ENCODE measurements at places on chromosomes 2 and 18.

DNA sequence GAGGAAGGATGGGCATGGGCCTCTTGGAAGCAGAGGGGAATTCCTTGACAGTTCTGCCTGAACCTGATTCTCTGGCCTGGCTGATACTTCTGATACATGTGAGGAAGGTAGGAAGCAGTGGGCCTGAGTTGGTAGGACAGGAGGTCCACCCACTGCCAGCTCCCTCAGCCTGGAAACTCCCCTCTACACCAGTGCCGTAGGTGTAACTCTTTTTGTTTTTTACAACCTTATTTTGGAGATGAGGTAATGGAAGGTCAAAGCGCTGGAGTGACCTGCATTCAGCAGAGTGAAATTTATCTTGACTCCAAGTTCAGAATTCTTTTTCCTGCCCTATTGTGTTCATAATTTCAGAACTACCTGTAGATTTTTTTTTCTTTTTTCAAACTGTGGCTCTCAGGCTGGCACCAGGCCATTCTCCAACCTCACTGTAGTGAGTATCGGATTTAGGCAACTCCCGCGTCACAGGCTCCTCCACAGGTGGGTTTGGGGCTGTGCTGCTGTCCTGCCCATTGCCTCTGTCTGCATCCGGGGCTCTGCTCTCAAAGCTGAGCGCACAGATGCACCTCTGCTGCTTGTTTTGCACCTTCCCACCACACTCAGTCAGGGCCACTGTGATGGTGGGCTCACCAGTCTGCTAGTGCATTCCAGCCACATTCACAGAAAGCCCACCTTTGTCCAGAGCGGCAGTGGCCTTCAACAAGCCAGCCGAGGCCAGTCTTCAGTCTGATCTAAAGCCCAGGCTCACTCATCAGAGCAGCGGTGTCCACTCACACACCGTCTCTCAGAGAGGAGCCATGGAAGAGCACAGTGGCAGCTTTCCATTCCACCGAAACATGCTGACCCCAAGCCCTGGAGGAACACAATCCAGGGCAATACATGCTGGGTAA is 87.2 kb downstream of the UXS1 start:
- DNase-seq, result no peak

DNA sequence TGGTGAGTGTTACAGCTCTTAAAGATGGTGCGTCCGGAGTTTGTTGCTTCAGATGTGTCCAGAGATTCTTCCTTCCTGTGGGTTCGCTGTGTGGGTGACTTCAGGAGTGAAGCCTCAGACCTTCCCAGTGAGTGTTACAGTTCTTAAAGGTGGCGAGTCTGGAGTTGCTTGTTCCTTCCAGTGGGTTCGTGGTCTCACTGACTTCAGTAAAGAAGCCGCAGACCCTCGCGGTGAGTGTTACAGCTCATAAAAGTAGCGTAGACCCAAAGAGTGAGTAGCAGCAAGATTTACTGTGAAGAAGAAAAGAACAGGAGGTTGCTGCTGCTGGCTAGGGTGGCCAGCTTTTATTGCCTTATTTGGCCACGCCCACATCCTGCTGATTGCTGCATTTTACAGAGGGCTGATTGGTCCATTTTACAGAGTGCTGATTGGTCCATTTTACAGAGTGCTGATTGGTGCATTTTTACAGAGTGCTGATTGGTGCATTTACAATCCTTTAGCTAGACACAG is 34.0 kb upstream of the SPTBN1 start:
- no peak for DNase-seq

GRCh38 chr18:62509779-62510178 is 13.0 kb upstream of the ZCCHC2 start:
- no peak for DNase-seq

GRCh38 chr2:101956465-101957438 is 35.0 kb upstream of the IL1R2 start:
- DNase-seq, result no peak

DNA sequence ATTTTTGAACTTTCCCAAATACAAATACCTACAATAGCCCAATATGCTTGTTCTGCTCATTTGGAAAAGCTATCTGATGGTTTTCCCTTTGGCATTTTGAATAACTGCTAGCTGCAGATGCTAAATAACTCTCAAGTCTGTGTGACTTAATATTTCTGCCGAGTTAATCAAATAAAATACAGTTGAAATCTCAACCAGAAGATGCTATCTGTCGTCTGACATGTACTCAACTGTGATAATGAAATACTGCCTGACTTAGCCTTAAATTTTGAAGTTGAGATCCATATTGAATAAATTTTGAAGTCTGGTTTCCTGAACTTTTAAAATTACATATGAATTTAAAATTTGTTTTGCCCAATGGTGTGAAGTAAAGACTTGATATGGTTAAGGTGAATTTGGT is 204.4 kb upstream of the MEX3C start:
- DNase-seq, result no peak

- no peak for DNase-seq
These were observed 222.8 kb downstream of the SOX11 start for GRCh38 chr2:5914811-5915611.

DNA sequence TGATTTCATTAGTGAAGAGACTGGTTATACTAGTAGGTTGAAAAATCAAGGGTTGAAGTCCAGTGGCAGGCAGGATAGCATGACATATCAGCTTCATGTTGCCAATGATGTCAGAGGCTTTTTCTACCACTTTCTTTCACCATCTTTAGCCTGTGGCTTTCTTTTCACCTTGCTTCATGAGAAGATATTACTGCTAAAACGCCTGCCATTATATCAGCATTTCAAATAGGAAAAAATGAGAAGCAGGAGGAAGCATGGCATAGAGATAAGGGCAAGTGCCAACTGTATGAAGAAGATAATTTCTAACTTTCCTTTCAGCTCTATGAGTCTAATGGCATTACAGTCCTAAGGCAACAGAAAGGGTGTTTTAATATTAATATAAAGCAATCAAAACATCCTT is 270.2 kb upstream of the SYT4 start:
- DNase-seq, result no peak

DNA sequence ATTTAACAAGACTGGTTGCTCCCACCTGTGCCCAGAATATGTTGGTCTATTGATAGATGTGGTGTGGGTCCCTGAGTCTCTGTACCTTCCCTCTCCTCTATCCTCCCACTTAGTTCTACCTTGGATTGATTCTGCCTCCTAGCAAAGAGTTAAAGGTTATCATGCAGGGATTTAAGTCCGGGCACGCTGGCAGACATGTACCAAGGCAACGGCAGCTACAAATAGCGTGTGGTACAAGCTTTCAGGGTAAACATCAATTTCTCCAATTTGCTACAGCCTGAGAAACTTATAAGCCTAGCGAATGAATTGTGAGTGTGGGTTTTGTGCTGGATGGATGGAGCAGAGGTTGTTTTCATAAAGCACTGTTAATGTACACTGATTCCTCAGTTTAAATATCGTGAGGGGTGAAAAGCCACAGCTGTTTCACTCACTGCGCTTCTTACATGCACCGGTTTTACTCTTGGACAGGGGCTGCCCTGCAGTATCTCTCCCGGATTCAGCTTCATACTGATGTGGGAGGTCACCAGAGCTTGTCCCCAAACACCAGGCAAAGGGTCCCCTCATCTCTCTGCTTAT is 289.8 kb downstream of the ICOS start:
- DNase-seq, result no peak

- no peak for DNase-seq
These were observed 3.5 kb downstream of the CAPN10 start for GRCh38 chr2:240589850-240590525.

- no peak for DNase-seq
These were observed 38.2 kb upstream of the LYPD6B start for GRCh38 chr2:149000158-149000938.

DNA sequence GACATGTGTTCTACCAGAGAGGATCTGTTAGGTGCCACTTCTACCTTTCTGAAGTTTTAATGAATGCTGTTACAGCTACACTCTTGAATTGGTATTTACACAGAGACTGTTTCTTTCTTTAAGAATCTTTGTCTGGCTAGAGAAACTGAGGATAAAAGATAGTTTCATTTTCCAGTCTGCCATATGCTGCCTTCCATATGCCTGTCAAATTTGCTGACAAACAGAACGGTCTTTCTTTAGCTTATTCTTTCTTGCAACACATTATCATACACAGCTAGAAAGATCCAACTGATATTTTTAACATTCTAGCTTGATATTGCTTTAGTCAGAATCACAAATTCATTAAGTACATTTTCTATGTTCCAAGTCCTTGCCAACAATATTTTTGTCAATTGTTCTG is 409.8 kb upstream of the CELF4 start:
- no peak for DNase-seq
